Activated T-helper 17 cell treated with anti-CD3 and anti-CD28 coated beads, Interleukin-2, amount 50 U/mL, for 72 hours (primary cell): ENCODE measurements at places on chromosomes 1 and 21. TPM values are rescaled to one million over a fixed set of nuclear protein-coding genes. Genes with fewer than 3 reads are reported as not detected.

SETD4 gene
- 21.5 TPM for total RNA-seq

TRNP1 gene
- not detected for total RNA-seq

- H3K4me3 ChIP-seq, result no peak overlapping the region
- H3K4me1 ChIP-seq, result no peaks in the 10 kb centered on the region
- peaks cover 19% of the 10 kb centered on the region for H3K36me3 ChIP-seq
- no peak overlapping the region for H3K27ac ChIP-seq
- ATAC-seq, result no peak
- H3K27me3 ChIP-seq, result no peaks in the 10 kb centered on the region
Observed at GRCh38 chr1:15592285-15592684, 7.4 kb upstream of the AGMAT start.

- peaks cover 14% of the 10 kb centered on the region for H3K27me3 ChIP-seq
- H3K36me3 ChIP-seq, result no peaks in the 10 kb centered on the region
- ATAC-seq, result no peak
- no peaks in the 10 kb centered on the region for H3K4me1 ChIP-seq
Observed at GRCh38 chr1:78721136-78721535, 71.5 kb downstream of the IFI44 start.
